ENCODE measurements at places on chromosomes 12 and 14.

DNA sequence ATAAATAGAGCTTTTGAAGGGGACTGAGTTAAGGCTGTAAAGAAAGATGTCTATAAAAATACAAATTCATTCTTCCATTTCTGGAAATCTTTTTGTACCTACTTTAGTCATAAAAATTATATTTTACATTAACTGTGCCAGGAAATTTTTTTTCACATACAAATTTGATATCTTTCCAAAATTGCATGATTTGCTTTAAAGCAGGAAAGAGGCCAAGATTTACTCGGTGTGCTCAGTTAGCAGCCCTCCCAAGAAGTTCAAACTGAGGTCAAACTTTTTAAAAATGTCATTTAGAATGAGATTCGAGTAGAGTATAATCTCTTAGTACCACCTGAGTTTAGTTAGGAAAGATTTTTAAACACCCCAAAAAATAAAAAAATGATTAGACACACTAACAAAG, 173.2 kb upstream of the GRIP1 start:
- no peak for DNase-seq

DNA sequence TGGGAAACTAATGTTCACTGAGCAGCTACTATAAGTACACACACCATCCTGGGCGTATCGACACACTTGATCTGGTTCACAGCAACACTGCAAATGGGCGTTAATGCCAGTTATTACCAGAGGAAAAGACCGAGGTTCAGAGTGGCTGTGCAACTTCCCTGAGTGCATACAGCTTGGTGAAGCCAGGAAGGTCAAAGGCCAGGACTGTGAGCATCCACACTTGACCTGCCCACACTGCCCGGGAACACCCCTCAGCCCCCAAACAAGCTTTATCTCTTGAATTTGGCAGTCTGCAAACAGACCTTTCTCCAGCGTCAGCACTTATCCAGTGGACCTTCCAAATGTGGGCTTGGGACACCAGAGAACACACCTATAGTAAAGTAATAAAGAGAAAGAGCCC, 312.6 kb downstream of the BCL11B start:
- DNase-seq, result no peak

DNA sequence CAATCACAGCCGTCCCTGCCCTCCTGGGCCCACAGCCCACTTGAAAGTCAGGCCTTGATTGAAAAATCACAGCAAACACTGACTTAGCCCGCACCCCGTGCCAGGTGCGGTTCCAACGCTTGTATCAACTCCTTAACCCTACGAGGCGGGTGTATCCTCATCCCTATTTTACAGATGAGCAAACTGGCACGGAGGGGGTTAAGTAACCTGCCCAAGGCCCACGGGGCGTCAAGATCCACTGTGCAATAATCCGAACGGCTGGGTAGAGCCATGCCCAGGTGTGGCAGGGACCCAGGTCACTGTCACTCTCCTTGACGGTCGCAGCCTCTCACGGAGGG, 583 bp downstream of the DNAH10 start:
- no peak for DNase-seq

DNA sequence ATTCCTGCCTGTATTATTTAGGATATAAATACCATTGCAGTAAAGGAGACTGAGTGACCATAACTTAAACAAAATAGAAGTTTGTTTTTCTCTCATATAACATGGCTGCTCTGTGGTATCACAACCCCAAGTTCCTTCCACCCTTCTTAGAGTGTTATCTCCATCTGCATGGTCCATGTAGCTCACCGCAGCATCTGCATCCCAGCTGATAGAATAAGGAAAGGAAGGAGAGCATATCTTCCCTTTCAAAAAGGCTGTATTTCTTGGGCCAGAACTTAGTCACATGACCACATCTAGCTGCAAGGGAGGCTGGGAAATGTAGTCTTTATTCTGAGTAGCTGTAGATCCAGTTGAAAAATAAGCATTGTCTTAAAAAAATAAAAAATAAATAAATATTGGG, 184.8 kb upstream of the NUDT4 start:
- no peak for DNase-seq

GRCh38 chr14:40386433-40386832, 954.2 kb upstream of the FBXO33 start:
- no peak for DNase-seq

- no peak for DNase-seq
Measured at GRCh38 chr12:93736640-93737178, 59.5 kb downstream of the CRADD start.

- DNase-seq, result no peak
Measured at GRCh38 chr14:53793790-53794505, 162.7 kb downstream of the BMP4 start.

DNA sequence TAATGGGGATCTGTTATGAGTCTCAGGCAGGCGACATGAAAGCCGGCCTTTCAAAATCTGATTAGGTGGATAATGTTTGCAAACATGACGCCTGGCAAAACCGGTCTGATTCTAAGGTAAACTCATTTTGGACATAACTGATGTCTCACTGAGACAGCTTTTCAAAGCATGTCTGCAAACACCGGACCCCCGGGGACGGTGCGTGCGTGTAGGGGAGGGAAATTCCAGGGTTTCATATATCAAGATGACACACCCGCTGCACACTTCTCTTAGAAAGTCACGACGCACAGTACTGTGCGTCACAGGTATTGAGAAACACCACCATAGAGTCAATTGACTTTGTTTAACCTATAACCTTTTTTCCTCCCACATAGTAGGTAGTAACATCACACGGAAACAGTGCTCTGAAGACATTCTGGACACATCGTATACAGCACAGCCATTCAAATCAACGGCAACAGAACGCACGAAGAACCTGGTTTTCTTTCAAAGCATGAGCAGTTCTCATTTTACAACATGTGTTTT, 43.9 kb upstream of the TESC start:
- no peak for DNase-seq

DNA sequence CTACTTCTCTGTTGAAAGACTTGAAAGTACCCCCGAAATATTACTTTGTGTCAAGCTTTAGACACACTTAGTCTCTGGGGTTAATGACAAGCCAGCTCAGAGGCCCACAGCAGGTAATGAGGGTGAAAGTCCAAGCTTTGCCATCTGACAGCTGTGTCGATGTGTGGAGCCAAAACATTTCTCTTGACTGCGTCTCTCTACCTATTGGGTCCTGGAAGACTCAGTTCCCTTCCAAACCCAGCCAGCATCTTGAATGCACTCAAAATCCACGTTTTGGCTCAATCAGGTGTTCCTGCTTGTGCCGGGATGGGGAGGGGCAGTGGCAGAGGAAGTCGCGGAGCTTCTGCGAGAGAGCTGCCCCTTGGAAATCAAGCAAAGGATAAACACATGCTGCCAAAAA, 3.2 kb downstream of the PLXNC1 start:
- DNase-seq, result no peak

GRCh38 chr14:77110286-77110685, 12.2 kb downstream of the CIPC start:
- no peak for DNase-seq

GRCh38 chr12:130993759-130994670, 40.3 kb downstream of the ADGRD1 start:
- DNase-seq, result no peak

GRCh38 chr12:75476071-75476470, 4.5 kb upstream of the GLIPR1 start:
- DNase-seq, result no peak

DNA sequence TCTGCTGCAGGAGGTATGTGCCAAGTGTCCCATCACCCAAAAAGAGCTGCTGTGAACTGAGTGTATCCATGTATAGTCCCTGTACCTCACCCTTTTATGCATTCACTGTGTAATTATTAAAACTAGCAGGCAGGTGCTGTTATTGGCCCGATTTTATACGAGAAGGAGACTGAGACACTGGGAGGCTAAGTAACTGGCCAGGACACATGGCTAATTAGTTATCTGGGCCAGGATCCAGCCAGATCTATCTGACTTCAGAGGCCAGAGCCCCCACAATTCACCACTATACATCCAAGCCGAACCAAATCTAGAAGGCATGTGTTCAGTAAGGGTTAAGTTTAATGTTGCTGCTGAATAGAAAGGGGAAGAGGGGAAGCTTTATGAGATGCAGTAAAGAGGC, 73.4 kb downstream of the FRMD6 start:
- no peak for DNase-seq

GRCh38 chr12:52054231-52054832, 3.1 kb downstream of the NR4A1 start:
- DNase-seq, result no peak

GRCh38 chr14:90647473-90648005, 168.7 kb downstream of the TTC7B start:
- no peak for DNase-seq

DNA sequence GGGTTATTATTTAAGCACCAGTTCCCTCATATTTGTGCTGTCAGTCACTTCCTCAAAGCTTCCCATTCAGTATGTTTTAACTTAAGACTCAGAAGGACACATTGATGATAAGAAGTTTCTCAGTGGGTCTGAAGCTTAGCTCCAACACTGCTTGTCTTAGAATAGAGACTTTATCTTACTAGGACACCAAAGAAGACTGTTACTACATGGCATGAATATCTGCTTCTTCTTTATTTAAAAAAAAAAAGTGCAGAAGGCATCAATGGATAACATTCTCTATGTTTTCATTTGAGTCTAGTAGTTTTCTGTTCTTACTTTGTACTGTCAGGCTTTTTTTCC, 404.2 kb downstream of the DAD1 start:
- DNase-seq, result no peak

DNA sequence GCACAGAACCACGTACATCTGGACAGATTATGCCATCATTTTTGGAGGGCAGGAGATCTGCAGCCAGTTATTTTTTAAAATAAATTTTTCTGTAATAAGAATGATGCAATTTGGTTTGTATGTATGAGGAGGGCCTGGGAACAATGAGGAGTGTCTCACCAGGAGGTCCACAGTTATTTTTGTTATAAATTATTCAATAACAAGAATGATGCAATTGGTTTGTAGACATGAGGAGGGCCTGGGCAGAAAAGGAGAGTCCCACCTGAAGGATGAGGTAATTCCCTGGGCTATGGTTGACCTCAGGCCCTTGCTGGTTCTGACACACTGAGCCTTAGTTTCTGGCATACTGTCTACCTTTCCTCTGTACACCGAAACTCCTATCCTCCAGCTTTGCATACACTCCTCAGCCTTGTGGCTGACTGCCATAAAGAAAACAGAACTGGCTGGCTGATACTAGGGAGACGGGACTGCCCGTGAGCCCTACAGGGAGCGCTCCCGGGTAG, 9.0 kb upstream of the DCD start:
- no peak for DNase-seq

DNA sequence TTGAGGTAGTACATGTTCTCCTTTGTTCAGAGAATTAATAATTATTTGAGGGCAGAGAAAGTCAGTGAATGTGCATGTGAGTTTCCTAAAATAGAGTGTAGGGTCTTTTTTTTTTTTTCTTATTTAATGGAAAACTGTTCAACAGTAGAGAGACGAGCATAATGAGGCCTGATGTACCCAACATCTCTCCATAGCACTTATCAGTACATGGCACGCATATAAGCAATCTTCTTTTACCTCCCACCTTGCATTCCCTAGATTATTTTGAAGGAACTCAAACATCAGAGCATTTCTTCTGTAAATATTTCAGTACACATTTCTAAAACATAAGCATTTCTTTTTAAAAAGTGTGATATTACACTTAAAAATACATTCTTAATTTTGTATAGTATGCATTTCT, 87.8 kb downstream of the KTN1 start:
- no peak for DNase-seq

DNA sequence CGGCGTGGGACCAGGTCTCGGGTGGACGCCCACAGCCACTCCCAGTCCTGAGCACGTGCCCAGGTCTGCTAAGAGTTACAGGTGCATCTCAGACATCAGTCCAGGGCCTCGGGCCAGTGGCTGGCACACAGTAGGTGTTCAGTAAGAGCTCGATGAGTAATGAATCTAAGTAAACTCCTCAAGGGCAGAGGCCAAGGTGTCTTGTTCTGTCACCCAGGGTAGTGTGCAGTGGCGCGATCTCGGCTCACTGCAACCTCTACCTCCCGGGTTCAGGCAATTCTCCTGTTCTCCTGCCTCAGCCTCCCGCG, 11.2 kb downstream of the TTC7B start:
- DNase-seq, result no peak

- no peak for DNase-seq
Measured at GRCh38 chr12:131803961-131804521, 24.2 kb upstream of the MMP17 start.

DNA sequence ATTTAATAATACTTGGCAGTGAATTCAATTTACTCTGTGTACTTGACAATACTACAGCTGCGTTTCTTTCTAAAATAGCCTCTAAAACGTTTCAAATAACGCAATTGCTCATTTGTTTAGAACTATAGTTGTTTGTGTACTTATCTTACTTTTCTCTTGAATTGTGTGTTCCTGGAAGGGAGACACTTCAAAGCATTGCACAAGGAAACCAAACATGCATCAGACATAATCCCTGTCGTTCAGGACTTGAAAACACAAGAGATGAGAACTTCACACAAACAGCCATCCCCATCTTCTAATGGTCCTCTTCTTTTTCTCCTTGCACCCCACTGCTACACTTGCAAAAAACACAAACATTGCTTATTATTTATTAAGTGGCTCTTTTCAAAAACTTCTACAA, 38.5 kb downstream of the PTGER2 start:
- no peak for DNase-seq

DNA sequence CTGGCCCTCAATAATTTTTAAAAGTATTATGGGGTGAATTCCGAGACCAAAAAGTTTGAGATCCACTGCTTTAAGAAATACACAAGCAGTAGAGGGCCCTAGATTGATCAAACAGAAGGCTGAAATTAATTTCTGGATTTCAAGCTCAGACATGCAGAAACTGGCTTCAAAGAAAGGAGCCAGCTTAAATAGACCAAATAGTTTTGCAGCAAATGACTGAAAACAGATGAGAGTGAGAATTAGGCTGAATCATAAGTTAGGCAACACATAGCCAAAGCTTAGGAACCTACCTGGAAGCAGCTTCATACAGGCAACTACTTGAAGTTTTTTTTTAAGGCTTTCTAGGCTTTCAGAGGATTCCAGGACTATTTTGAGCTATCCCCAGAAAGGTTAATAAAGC, 12.4 kb downstream of the ATF7 start:
- no peak for DNase-seq

DNA sequence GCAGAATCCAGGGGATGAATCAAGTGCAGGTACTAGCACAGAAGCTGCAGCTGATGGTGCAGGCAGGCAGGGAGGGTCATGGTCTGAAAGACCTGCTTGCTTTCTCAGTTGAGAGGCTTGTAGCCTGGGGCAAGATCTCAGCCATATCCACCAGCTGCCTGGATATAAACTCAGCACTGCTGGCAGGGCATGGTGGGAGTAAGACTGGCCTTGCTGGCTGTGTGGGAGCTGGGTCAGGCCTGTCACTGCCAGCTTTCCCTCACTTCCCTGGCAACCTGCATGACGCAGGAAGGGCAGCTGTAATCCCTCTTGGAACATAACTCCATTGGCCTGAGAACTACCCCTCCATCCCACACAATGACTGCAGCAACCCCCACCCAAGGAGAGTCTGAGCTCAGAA, 230.1 kb downstream of the ANO6 start:
- DNase-seq, result no peak

- DNase-seq, result no peak
Measured at GRCh38 chr12:106171117-106171750, 32.5 kb upstream of the NUAK1 start.
